Natural killer cell treated with Interleukin-12 subunit alpha and Interleukin-12 subunit beta and Interleukin-15 and Interleukin-18, amount 100 ng/mL, for 72 hours (primary cell): ENCODE measurements at places on chromosomes 7 and 10.

GRCh38 chr10:101230183-101230917 lies 1.1 kb upstream of the LBX1 start:
- no peak overlapping the region for H3K27ac ChIP-seq
- H3K4me3 ChIP-seq: no peak overlapping the region
- H3K36me3 ChIP-seq: no peaks in the 10 kb centered on the region
- H3K4me1 ChIP-seq: peaks cover 11% of the 10 kb centered on the region
- H3K27me3 ChIP-seq: peaks cover 60% of the 10 kb centered on the region

DNA sequence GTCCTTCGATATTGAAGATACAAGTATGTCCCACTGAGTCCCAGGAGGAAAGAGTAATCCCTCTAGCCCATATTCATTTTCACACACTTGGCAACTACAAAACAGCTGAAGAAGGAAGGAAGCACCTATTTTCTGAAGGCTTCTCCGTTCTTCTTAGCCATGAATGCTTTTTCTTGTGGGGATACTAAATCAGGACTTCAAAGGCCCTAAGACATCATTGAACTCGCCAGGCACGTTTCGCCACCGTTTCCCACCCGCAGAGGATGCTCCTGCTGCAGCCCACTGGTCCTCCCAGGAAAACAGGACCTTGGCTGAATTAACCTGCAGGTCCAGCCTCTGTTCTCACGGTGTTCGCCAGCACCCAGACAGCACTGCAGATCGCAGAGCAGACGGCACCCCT lies 561.5 kb downstream of the DNAJB6 start:
- peaks cover 4% of the 10 kb centered on the region for H3K27me3 ChIP-seq
- H3K4me3 ChIP-seq: no peak overlapping the region
- no peaks in the 10 kb centered on the region for H3K4me1 ChIP-seq
- no peak for DNase-seq
- H3K27ac ChIP-seq: no peak overlapping the region

GRCh38 chr10:101266381-101267289 lies 37.4 kb upstream of the LBX1 start:
- H3K27ac ChIP-seq: no peak overlapping the region
- no peaks in the 10 kb centered on the region for H3K36me3 ChIP-seq
- no peaks in the 10 kb centered on the region for H3K4me1 ChIP-seq
- H3K4me3 ChIP-seq: no peak overlapping the region

DNA sequence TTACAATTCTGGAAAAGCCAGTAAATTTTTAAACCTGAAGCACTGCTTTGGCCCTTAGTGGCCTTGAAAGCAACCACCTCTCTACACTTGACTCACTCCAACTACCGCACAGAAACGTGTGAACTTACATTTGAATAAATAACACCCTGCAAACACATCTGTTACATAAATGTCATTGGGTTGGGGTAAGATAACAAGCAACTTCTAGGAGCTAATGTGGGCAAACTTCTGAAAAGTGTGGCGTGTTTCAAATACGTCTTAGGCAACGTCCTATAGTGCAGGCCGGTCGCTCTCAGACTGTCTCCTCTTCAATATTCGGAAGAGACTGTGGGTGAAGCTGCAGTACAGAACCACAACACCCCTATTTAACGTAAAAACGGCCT lies 474 bp downstream of the ORC5 start:
- peaks cover 25% of the 10 kb centered on the region for H3K36me3 ChIP-seq
- no peak for DNase-seq
- peaks cover 8% of the 10 kb centered on the region for H3K27me3 ChIP-seq
- peak overlapping the region; percentile 97 for H3K4me3 ChIP-seq
- H3K4me1 ChIP-seq: peaks cover 25% of the 10 kb centered on the region
